T-helper 9 cell (primary cell): ENCODE measurements at places on chromosomes 7 and 10.

- DNase-seq, result no peak
These were observed 7.1 kb upstream of the KLF6 start for GRCh38 chr10:3791974-3792633.

DNA sequence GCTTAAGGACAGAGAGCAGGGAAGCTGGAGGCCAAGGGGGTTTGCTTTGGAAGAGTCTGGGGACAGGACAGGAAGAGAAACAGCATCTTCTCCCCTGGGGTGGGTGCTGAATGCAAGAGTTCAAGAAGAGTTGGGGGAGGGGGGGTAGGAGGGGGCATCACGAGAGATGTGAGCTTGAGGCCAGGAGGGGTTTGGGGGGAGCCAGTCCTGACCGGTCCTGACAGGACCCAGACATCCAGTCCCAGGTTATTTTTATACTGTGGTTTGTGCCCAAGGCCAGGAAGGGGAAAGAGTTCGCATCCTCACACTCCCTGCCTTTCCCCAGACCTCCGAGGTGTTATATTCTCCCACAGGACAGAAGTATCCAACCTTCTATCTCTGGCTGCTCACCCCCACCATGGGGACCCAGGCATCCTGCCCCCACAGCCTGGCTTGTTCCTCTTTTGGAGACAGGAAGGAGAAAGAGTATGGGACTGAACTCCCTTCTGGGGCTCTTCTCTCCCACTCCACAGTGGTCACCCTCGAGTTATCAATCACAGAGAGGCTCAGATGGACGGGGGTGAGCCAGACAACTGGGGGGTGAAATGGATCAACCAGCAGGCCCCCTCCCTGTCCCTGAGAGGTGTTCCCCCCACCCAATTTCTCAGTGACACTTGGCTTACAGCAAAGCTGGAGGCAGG, 2.8 kb downstream of the TSC22D4 start:
- DNase-seq, result no peak

DNA sequence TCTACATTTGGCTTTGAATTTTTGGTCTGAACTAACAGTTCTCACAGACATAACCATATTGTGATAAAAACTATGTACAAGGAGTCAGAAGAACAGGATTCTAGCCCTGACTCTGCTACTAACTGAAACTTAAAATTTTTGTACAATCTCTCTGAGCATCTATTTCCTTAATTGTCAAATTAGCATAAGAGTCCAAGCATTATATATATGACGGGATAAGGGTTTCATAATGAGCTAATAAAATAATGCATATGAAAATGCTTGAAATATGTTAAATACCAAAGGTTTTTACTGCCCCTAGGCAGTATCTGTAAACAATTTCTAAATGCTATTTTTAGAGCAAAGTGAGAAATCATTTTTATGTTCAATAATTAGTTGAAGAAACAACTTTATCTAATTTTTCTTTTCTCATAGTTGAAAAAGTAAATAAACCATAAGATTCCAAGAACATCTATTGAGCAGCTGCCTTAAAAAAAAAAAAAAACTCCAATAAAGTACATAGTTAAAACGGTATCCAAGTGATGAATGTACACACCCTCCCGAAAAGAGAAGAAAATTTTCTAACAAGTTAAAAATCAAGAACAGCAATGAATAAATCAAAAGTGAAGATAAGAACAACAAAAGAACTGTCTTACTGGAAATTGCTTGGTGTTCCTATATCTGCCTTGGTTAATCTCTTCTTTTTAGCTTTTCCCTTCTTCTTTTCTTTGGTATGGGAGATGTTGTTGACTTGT, 40.4 kb downstream of the LMOD2 start:
- no peak for DNase-seq

DNA sequence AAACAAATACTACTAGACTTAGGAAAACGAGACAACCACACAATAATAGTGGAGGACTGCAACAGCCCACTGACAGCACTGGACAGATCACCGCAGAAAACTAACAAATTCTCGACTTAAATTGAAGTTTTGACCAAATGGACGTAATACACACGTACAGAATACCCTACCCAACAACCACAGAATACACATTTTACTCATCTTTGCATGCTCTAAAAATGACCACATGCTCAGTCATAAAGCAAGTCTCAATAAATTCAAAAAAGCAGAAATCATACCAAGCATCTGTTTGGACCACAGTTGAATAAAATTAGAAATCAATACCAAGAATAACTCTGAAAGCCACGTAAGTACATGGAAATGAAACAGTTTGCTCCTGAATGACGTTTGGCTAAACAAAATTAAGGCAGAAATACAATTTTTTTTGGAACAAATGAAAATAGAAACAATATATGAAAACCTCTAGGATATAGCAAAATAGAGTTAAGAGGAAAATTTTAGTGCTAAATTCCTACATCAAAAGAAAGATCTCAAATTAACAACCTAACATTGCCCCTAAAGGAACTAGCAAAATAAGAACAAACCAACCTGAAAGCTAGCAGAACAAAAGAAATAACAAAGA, 30.6 kb downstream of the MAPK8 start:
- DNase-seq, result no peak

- DNase-seq, result no peak
These were observed 1.6 kb downstream of the MSRB2 start for GRCh38 chr10:23096802-23097549.
